ENCODE measurements at places on chromosomes 6 and 20.

DNA sequence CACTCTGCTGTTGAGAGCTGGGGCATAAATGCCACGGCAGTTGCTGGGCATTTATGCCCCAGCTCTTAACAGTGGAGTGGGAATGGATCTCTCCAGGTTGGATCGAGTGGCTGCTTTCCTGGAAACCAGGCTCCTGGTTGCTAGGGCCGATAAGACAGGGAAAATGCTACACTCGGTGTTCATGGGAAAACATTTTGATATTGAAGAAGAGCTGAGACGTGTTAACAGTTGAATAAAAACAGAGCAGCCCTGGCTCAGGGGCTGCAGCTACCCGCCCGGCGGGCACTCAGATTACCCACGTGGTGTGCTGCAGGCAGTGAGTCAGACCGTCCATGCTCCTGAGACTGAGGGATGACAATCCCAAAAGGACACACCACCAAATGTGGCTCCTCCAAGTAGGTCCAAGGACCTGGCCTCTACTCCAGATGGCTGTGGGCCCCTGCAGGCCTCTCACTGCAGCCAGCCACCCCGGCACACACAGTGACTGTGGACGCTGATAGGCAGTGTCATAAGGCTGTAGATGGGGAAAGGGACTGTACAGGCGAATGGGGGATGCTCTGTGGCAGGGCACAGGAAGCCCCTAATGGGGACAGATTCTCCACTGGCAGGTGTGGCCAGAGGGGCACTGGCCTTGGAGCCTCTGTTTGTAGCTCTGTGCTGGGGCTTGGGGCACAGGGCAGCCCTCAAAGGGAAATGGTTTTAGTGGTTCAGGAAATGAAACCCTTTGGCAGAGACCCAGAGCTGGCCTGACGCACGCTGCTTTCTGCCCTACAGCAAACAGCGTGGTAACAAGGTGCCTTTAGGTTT, 237.8 kb downstream of the LY86 start:
- peak; percentile 64 for DNase-seq

DNA sequence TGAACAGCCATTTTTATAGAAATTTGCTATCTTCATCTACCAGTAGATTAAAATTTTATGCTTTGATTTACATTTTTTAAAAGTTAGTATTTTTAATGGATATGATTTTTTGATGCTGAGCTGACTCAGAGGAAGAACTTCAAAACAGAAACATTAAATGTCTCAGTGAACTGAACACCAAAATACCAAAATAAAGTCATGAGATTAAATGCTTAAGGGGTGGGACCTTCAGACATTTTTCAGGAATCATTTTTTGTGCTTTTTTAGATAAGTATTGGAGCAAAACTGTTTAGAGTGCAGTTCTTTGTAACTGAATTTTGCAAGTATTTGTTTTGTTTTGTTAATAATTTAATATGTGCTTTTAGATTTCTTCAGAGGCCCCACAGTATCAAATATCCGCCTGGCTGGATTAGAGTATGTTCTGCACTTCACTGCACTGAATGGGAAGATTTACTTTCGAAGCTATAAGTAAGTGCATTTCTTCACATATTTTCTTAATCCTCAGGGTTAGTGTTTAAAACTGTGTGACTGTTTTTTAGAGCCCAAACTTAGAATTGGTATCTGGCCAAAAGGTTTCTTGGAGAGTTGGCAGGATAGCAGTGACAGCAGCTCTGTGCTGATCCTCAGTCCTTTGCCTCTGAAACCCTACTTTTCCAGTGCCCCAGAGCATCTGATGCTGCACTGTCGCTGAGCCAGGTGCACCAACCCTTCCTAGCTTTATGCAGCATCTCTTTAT, 33.7 kb downstream of the RPF2 start:
- no peak for DNase-seq

- DNase-seq: no peak
Observed at GRCh38 chr6:33235221-33235634, 26.9 kb downstream of the RING1 start.

DNA sequence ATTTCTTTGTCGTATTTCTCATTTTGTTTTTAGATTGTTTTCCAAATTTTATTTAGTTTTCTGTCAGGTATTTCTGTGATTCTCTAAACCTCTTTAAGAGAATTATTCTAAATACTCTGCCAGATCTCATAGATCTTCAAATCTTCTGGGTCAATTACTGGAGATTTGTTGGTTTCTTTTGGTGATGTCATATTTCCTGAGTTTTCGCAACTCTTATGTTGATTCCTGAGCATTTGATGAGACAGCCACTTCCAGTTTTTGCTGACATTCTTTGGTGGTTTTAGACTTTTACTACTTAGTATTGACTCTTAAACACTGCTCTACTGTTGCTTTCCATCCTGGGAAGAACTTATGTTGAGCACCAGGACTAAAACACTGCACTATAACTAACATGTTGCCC, 21.9 kb downstream of the ADGB start:
- DNase-seq: no peak

- DNase-seq: no peak
Observed at GRCh38 chr6:11315743-11316437, 83.4 kb upstream of the NEDD9 start.

DNA sequence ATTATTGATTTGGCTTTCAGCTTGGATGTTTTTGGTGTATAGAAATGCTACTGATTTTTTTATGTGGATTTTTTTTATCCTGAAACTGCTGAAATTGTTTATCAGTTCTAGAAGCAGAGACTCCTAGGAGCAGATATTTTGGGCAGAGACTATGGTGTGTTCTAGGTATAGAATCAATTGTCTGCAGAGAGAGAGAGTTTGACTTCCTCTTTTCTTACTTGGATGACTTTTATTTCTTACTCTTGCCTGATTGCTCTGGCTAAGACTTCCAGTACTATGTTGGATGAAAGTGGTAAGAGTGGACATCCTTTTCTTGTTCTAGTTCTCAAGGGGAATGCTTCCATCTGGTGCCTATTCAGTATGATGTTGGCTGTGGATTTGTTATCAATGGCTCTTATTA, 370.6 kb downstream of the PHF3 start:
- DNase-seq: no peak

DNA sequence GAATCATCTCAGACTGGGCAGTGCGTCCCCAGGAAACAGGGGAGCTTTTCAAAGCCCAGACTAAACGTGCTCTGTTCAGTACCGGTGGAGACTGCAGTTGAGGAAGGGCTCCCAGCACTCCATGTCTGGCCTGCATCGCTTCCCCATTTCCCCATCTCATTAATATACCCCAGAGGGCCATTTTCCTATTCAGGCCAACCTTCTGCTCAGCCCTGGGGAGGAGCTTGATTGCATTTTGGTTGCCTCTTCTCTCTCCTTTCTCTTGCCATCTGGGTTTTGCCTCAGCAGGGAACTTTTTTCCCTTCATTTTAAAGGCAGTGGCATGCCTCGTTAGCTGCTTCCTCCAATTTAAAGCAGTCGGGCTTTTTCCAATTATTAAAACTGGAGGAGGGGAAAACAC, 394.3 kb upstream of the SOX4 start:
- no peak for DNase-seq

- DNase-seq: no peak
Observed at GRCh38 chr20:32130965-32131364, 21.5 kb downstream of the TM9SF4 start.
